ENCODE measurements at places on chromosomes 2 and 18.

DNA sequence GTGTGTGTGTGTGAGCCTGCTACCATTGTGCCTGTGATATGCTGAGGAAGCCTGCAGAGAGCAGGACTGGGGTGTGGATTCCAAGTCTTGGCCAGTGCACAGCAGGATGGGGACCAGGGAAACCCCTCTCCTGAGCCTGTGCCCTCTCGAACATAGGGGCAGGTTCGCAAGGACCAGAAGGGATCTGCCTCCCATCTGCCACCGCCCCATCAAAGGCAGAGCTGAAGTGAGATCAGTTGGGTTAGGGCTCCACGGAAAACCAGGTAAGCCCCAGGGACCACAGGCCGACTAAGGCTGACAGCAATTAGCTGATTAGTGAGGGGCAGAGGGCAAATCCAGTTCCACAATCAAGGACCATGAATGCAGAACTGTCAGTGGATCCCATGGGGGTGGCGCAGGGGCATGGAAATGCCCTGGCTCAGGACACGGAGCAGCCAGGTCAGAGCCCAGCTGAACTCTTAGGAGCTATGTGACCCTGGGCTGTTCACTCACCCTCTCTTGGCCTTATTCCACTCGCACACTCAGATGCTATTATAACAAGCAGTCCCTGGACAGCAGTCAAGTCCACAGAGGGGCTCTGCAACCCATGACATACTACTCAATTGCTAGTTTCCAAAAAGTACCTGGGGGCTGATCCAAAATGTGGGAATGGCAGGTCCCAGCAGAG, 84.2 kb upstream of the ID2 start:
- no peak for DNase-seq

DNA sequence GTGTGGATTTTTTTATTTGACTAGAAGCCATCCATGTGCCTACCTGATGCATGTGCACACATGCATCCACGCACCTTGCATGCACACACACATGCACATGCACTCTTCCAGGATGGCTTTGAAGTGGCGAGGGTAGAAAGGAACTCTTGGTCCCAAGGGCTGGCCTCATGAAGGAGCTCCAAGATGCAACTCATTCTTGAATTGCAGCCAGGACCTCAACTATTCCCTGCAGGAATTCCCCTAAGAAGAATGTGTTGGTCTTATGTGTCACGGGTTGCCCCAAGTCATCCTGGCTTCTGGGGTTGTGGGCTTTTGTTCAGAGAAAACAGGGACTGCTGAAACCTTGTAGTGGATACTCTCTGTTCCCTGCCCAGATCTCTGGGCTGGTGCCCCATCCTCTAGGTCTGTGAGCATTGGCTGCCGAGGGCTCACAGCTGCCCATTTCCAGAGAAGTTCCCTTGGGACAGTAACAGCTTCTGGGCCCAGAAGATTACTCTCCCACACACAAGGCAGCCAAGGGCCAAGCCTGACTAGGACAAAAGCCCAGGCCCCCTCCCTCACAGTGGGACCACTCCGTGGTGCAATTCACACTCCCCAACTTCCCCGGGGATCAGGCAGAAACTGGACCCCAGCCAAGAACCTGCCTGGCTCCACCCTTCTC, 137.6 kb downstream of the COPS8 start:
- DNase-seq = no peak

DNA sequence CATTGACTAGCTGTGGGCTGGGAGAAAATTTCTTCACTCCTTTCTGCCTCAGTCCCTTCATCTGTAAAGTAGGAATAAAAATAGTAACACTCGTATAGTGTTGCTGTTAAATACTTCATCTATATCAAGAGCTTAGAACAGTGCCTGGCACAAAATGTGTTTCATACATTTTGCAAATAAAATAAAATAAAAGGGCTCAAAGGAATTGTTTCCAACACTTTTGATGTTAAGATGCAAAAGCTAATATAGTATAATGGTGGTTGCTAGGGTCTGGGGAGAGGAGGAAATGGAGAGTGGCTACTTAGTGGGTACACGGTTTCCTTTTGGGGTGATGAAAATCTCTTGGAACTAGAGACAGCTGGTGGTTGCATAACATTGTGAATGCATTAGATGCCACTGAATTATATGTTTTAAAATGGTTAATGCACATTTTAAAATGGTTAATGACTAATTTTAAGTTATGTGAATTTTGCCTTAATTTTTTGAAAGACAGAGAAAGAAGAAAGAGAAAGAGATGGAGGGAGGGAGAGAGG, 542.1 kb upstream of the ID2 start:
- no peak for DNase-seq

DNA sequence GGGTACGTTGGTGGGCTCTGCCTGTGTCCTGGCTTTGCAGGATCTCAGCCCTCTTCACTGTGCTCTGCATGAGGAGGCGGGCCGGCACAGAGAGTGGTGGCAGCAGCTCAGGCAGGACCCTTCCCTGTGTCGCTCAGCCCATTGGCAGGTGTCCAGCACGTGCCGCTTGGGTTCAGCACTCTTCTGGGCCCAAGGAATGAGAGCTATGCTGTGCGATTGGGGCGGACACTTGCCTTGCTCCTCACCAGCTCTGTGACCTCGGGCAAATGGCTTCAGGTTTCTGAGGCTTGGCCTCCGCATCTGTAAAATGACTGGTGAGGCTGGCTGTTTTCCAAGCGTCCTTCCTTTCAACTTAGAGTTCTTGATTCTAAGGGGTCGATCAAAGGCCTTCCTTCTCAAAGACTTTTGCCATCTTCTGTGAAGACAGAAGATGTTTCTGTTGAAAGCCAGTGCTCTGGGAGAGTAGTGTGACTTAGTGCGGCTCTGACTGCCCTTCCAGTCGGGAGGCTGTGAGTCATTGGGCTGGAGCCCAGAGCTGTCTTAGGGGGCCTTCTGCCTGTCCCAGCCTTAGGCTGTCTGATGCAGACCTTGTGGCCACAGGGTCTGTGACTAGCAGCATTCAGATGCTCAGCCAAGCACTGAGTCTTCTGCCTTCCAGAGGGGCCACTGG, 35.6 kb downstream of the GLI2 start:
- no peak for DNase-seq

DNA sequence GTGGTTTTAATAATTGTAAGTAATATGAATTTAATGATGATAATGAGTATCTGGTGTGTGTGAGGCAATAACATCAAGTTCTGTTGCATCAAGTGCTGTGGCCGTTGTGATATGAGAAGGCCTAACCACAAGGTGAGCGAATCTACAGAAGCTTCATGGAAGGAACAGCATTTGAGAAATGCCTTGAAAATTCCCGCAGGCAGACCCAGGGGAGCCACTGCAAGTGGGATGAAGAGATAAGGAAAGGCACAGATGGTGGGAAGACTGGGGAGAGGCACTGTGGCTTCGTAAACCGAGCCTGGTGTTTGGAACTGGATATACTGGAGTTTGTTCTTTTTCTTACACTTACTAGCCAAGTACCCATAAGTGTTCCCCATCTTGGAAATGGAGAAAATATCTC, 357.5 kb downstream of the PTPRM start:
- DNase-seq = no peak
